ENCODE measurements at places on chromosomes 13 and 19.

DNA sequence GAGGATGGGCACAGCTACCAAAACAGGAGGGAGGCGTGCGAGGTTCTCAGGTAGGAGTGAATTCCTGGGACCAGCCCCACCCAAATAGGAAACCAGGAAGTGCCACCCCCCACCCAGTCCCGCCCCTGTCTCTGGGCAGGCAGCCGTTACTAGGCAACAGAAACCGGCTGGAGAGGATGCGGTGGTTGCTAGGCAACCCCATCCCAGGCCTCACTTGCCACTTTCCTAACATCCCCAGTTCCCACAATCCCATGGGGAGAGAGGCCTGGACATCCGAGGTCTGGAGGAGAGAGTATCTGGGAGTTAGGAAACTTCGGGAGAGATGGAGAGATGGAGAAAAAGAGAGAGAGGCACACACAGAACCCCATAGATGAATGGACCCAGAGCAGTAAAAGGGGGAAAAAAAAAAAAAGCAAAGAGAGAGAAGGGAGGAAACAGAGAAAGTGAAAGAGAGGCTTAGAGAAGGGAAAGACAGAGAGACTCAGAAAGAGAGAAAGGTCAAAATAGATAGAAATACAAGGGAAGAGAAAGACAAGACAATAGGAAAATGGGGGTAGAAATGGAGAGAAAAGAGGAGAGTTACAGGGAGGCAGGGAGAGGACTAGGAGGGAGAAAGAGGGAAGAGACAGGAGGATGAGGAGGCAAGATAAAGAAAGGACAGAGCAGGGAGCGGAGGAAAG is 3.8 kb downstream of the GRIK5 start:
- DNase-seq = no peak

DNA sequence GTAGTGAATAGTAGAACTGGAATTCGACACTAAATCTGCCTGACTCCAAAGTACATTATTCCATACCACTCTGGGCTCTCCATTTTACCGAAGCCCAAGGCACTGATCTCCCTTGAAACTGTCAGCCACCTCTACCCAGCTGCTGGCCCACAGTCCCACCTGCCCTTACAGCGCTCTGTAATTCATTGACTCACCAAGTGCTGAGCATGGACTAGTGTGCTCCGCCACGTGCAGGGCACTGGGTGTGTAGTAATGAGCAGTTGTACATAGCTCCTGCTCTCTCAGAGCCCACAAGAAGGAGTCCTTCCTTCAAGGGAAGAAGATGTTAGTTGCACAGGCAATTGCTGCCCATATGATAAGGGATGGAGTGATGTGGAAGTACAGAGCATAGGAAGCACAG is 76.6 kb upstream of the SIAH3 start:
- no peak for DNase-seq

GRCh38 chr13:113401452-113402415 is 37.8 kb upstream of the GRTP1 start:
- no peak for DNase-seq

- DNase-seq = no peak
Measured at GRCh38 chr19:1826557-1827521, 14.8 kb upstream of the ATP8B3 start.

GRCh38 chr19:4456843-4457653 is 546 bp downstream of the UBXN6 start:
- DNase-seq = peak; percentile 46

GRCh38 chr13:75993823-75994222 is 357.7 kb downstream of the LMO7 start:
- no peak for DNase-seq

DNA sequence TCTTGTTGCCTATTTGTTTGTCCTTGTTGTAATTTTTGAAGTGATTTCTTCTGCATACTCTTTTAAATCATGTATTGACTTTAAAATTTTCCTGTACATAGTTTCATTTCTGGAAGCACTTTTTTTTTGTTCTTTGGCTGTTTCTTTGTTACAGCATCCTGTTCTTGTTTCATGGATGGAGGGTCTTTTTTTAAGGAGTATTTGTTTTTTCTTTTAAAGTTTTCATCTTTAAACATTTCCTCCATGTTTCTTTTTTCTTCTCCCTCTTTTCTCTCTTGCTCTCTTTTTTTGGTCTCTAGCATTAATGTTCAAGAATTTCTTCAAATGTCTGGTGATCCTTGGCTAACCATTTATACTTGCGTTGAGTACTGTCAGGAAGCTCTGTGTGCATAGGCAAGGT is 58.8 kb downstream of the URI1 start:
- no peak for DNase-seq

DNA sequence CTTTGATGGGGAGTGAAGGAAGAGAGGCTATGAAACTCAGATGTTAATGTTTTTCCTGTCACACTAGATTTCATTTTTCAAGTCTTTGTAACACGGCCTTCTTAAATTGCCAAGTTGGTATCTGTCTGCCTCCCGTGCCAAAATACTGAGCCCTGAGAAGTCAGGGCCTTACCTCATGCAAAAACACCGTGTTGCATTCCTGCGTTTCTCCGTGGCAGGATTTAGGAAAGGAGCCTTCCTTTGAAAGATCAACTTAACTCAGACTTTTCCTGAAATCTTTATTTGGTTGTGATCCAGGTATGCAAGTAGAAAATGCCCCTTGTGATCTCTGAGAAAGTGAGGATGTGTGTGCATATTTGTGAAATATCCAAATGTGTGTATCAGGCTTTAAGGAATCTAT is 1291.0 kb upstream of the SLC10A2 start:
- DNase-seq = no peak

- no peak for DNase-seq
Measured at GRCh38 chr13:41835871-41836270, 125.0 kb downstream of the VWA8 start.
